Stimulated activated CD4-positive, alpha-beta T cell treated with anti-CD3 and anti-CD28 coated beads, Interleukin-12 subunit alpha, Interleukin-12 subunit beta, amount 100 ng/mL, for 48 hours (primary cell): ENCODE measurements at places on chromosomes 5 and 9.
A peak's percentile ranks its signal among the peaks of the same experiment; 100 is the strongest.

GRCh38 chr9:68749579-68750159 is 44.6 kb downstream of the PIP5K1B start:
- no peak for DNase-seq

DNA sequence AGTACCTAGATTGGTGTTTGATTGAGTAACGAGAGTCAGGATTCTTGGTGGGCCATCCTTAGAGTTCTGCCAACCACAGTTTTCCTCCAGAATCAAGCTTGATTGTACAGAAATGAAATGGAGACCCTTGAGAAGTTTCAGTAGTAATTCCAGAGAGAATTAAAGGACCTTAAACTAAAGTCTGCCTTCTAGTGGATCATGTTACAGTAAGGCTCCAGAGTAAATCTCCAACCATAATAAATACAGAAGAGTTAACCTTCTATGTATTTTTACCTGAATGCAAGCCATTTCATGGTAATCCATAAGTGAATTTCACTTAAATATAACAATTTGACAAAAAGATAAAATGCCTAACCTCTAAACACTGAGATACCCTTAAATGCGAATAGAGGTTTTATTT is 53.0 kb upstream of the CNTLN start:
- DNase-seq, result no peak

- DNase-seq, result no peak
Measured at GRCh38 chr5:15521381-15522186, 21.6 kb downstream of the FBXL7 start.

- no peak for DNase-seq
Measured at GRCh38 chr5:159102311-159102934, 2.7 kb upstream of the EBF1 start.

DNA sequence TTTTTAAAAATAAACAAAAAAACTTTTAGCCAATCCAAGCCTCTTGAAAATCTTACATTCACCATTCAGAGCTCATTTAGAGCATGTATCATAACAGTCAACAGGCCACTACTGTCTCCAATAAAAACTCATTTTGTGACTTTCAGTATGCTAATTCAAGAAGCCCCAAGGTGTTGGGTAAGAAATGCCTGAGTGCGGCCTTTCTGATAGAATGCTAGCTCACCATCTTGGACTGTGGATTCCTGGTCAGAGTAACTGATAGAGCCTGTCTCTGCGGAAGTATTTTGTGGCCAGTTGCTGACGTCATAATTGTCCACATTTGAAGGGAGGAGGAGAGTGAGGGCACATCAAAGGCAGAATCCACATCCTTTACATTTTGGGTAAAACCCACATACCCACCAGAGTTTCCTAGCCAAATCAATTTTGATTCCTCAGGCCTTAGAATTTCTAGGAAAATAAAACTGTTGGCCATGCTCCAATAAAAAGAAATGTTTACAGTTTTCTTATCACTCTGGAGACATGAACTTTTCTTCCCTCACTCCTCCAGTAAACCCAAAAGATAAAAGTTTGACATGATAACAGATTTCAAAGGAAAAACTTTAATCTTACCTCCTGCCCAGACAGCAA is 41.1 kb upstream of the ERCC6L2 start:
- no peak for DNase-seq

DNA sequence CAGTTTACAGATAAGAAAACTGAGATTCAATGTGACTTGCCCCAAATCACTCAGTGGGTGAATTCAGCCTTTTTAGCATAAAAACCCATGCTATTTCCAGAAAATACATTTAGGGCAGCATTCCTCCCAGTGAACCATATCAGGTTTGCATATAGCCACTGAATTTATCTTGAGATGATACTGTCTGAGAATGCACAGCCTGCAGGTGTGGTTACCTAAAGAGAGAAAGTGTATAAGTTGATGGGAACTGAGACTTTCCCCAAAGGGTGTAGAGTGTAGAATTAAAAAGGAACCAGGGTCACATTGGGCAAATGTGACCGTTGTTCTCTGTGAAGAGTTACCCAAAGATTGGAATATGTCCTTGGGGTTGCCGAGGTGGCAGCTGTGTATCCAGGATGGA is 100.0 kb upstream of the PIK3R1 start:
- no peak for DNase-seq

- no peak for DNase-seq
Measured at GRCh38 chr5:63655043-63655442, 307.2 kb downstream of the HTR1A start.

- no peak for DNase-seq
Measured at GRCh38 chr9:94728719-94729118, 2.2 kb downstream of the AOPEP start.

DNA sequence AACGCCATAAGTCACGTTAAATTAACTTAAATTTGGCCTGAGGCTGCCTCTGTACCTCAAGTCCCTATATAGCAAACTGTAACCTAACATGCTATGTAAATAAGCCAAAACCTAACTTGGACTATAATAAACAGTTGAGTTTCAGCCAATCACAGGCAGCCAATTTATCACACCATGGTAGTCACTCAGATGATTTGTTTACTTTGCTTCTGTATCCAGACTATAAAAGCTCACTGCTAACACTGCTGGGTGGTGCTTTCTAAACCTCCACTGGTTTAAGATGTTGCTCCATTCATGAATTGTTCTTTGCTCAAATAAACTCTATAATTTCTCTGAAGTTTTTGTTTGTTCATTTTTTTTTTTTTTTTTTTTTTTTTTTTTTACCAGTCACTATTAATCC is 62.8 kb downstream of the TRPM3 start:
- no peak for DNase-seq

DNA sequence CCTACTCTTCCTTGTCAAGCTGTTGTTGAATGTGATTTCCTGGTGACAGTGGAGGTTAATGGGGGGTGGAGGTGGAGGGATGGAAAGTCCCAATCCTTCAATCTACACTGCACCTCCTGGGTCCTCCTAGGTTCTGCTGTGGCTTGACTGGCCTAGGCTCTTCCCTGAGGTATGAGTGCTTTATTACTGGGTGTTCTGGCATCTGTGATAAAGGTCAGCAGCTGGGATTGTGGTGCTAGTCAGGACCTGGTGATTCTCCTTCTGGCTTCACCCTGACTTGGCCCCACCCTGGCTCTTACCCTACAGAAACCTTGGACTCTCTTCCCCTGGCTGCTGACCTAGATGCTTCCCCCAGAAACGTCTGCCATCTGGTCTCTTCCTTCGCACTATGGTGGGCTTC is 194.3 kb downstream of the ARHGEF28 start:
- DNase-seq, result no peak

DNA sequence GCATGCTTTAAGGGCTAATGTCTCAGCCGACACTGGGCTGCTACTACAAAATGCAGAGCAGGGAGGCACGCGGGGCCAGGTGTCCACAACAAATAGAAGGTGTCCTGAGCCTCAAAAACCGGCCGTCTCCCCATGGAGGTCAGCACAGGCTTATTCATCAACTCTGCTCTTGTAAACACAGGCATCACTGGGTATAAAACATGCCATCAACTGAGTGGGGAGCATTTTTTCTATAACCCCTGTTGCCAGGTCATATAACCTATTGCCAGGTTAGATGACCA is 271.6 kb downstream of the AUH start:
- DNase-seq, result no peak

GRCh38 chr5:73619606-73620333 is 6.2 kb upstream of the ARHGEF28 start:
- DNase-seq, result no peak

- DNase-seq, result no peak
Measured at GRCh38 chr9:133475292-133476012, 3.4 kb downstream of the SLC2A6 start.

DNA sequence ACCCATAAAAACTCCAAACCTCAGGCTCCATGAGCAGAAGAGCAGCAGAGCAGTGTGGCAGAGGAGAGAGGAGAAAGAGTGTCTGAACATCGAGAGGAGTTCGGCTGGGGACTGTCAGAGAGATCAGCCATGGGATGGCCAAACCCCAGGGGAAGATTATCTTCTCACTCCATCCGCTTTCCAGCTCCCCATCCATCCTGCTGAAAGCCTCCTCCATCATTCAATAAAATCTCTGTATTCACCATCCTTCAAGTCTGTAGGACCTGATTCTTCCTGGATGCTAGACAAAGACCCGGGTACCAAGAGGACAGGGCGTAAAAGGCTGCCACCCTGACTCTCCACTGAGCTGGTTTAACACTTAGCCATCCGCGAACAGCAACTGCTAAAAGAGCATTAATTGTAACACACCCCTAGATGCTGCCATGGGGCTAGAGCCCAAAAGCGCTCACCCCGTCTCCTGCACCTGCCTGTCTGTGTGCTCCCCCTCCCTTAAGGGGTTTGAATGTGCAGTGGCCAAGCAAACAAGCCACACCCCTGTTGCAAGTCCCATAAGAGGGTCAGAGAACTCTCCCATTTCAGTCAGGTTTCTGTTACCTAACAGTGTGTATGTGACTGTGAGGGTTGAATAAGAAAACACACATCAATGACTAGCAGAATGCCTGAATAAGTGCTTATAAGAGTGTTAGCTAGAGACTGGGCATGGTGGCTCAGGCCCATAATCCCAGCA is 13.9 kb upstream of the SELENOP start:
- DNase-seq, result no peak

DNA sequence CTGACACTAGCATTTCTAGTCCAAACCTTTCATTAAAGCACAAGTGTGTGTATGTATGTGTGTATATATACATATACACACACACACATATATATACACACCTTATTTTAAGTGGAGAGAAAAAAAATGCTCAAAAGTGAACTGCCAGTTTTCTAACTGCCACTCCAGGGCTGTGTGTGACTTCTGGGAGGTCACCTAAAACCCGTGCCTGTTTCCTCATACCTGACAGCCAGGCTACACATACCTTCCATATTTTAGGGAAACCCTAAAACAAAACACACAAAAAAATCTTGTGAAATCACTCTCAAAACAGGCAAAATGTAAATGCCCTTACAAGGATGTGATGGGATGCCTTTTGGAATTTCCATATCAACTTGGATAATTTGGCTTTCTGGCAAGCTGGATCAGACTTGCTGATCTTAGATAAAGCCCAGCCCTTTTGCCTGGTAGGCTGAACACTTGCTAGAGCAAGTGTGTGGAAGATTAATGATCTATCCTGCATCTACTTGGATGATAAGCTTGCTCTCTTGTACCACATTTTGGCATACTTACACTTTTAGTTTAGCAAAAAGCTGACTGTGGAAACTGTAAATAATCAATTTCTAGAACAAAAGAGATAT is 127.8 kb downstream of the GNAQ start:
- no peak for DNase-seq

GRCh38 chr5:102090770-102091169 is 205.3 kb downstream of the SLCO4C1 start:
- DNase-seq, result no peak

- no peak for DNase-seq
Measured at GRCh38 chr5:62576570-62577170, 1.9 kb upstream of the LRRC70 start.

GRCh38 chr9:4146293-4146692 is 153.6 kb downstream of the GLIS3 start:
- no peak for DNase-seq

- DNase-seq, result no peak
Measured at GRCh38 chr9:21429191-21429590, 11.0 kb upstream of the IFNA1 start.

GRCh38 chr5:82720213-82721086 is 356.7 kb downstream of the TMEM167A start:
- no peak for DNase-seq

DNA sequence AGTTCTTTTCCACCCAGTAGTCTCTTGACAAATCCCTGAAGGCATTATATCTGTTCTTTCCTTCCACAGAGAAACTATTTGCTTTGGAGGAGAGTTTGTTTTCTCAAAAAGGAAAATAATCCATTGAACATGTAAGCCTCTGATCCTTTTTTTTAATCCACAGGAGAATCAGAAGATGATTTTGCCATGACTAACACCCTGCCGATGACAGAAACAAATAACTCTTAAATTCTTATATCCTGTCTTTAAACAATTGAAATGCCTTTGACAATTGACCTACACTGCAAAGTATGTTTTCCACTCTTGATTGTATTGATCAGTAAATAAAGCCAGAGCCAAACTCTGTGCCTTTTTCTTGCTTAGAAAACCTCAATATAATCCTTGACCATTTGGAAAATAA is 666.4 kb upstream of the CTNND2 start:
- DNase-seq, result no peak

- no peak for DNase-seq
Measured at GRCh38 chr5:176407456-176408251, 8.7 kb downstream of the CLTB start.

DNA sequence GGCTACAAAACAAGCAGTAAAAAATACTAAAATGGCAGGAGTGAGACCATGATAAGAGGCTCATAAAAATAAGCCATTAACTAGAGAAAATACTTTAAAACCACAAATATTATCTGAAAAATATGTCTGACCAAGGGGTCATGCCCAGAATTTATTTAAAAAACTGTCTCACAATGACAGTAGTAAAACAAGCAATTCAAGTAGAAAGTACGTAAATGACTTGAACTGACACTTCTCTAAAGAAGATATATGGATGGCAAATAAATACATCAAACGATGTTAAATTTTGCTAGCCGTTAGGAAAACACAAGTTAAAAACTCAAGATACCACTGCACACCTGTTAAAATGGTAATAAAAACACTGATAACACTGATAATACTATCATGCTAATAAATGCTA is 353.9 kb upstream of the GRAMD2B start:
- DNase-seq, result no peak

- no peak for DNase-seq
Measured at GRCh38 chr5:151683986-151684588, 2.6 kb downstream of the SPARC start.

DNA sequence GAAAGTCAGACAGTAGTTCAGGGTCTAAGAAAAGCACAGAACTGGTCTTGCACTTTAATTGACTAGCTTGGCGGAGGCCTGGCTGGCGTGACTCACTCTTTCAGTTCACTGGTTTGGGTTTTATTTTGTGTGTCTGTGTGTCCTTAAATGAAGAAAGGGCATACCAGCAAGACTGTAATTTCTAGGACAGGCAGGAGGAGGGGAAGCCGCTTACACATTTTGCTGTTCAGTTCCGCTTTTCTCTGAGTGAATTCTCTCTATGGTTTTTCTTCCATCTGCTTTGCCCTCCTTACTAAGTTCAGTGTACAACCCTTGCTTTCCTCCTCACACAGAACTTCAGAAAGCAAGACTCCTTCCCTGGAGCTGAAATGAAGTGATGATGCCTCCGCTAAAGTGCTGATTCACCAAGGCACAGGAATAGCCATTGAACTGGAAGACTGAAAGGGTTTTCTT is 150.8 kb downstream of the MEF2C start:
- no peak for DNase-seq

- no peak for DNase-seq
Measured at GRCh38 chr5:171999877-172000276, 6.6 kb downstream of the FBXW11 start.

- no peak for DNase-seq
Measured at GRCh38 chr5:34523387-34523726, 132.8 kb upstream of the RAI14 start.

GRCh38 chr9:110952540-110952859 is 85.8 kb downstream of the LPAR1 start:
- DNase-seq, result no peak

- DNase-seq, result no peak
Measured at GRCh38 chr5:32147236-32147635, 26.9 kb downstream of the GOLPH3 start.

GRCh38 chr5:1174122-1174936 is 27.1 kb upstream of the SLC6A19 start:
- DNase-seq, result peak; percentile 27
